ENCODE measurements at places on chromosomes 3 and 15.

GRCh38 chr3:42745776-42746454, 27.1 kb downstream of the CCDC13 start:
- DNase-seq, result no peak

GRCh38 chr15:36972704-36973103, 127.6 kb downstream of the MEIS2 start:
- DNase-seq, result no peak

DNA sequence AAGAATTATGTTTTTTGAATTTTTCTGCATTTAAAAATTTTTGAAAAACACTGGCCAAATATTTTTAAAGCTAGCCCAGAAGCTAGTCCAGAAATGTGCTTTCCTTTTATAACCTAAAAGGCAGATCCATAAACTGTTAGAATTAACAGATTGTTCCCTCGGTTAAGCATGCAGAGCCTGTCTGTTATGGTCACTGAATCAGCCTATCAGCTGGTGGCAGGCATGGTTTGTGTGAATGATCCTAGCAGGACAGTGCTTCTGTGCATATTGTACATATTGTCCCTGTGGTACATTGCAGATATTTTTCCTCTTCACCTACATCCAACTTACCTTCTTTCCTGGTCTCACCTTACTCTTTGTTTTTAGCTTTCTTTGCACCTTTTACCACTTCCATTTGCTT, 53.3 kb downstream of the RARB start:
- no peak for DNase-seq

- DNase-seq, result no peak
Measured at GRCh38 chr15:83538682-83539081, 91.5 kb downstream of the SH3GL3 start.

- DNase-seq, result no peak
Measured at GRCh38 chr15:34791701-34792100, 3.6 kb downstream of the ACTC1 start.

DNA sequence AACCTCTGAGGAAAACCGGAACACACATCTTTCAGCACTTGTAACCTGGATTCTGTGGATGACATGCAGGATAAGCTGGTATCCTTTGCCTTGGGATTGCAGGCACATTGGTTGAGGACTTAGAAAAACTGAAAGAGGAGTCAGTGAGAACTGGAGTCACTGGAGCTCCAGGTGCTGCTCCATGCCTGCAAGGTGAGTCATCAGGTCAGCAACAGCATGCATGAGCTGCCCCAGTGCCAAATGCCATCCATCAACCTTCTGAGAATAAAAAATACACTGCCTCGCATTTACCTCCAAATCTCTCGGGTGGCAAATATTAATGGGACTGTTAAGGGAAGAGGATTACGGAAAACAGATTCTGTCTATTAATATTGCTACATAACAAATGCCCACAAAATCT, 729.1 kb downstream of the NTRK3 start:
- no peak for DNase-seq

GRCh38 chr15:40623361-40623760, 29.3 kb downstream of the KNL1 start:
- DNase-seq, result no peak

DNA sequence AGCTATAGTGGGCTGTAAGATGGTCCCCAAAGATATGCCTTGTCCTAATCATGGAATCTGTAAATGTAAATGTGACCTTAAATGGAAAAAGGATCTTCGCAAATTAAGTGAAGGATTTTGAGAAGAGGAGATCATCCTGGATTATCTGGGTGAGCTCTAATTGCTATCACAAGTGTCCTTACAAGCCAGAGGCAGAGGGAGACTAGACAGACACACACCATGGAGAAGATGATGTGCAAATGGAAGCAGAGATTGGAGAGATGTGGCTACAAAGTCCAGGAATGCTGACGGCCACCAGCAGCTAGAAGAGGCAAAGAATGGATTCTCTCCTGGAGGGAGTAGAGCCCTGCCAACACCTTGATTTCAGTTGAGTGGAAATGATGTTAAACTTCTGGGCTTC, 102.3 kb upstream of the PROK2 start:
- no peak for DNase-seq

- no peak for DNase-seq
Measured at GRCh38 chr15:34640661-34641060, 57.2 kb upstream of the GOLGA8B start.

GRCh38 chr15:45710657-45711056, 75.8 kb downstream of the SQOR start:
- DNase-seq, result no peak

- DNase-seq, result no peak
Measured at GRCh38 chr3:54931182-54931581, 3.3 kb upstream of the LRTM1 start.

DNA sequence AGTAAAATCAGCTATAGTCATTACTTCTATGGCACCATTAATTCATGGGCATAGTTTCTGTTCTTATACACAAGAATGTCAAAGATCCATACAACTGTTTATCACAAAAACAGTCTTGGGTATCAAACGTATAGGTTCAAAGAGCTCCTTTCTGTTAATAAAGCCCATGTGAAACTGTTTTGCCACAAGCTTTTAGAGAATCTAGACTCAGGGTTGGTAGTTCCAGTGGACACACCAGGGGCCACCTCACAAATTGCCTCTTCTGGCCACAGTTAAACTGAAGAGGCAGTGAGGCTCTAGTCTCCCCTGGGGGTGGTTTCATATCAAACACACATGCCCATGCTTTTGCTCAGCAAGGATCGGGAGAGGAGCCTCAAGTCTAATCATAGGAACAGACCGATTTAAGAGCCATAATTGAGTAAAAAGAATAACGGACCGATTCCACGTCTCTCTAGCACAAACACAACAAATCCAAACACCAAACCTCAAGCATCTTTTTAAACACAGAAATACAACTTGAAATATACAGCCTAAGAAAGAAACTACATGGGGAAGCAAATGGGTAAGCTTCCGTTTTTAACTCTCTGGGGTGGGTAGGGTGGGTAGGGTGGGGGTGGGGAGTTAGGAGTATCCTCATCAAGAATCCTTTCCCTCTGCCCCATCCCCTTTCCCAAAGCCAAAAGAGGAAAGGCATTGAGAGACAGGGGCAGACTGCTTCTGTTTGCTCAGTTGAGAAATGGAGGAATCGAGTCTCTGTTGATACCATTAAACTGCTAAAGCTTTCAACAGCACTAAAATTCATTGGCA, 443.3 kb downstream of the MAGI1 start:
- no peak for DNase-seq

Data from NCI-H1436 treated with DMSO at 0.1 percent for 48 hours (cell line).